ENCODE measurements at places on chromosomes 1 and 21.

- DNase-seq: no peak
Measured at GRCh38 chr1:106022312-106022902, 1034.1 kb upstream of the PRMT6 start.

- DNase-seq: peak; percentile 62
Measured at GRCh38 chr1:160070243-160071163, 543 bp upstream of the KCNJ10 start.

DNA sequence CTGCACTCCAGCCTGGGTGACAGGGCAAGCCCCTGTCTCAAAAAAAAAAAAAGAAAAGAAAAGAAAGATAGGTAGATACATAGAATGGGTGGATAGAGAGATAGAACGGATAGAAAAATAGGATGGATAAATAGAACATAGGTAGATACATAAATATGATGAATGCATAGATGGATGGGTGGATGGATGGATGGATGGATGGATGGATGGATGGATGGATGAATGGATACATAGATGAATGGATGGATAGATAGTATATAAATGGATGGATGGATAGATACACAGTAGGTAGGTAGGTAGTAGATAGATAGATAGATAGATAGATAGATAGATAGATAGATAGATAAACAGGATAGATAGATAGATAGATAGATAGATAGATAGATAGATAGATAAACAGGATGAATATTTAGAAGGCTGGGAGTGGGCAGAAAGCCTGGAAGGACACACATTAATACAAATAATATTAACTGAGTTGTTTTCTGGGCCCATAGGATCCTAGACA lies 87.0 kb downstream of the PDE9A start:
- no peak for DNase-seq

DNA sequence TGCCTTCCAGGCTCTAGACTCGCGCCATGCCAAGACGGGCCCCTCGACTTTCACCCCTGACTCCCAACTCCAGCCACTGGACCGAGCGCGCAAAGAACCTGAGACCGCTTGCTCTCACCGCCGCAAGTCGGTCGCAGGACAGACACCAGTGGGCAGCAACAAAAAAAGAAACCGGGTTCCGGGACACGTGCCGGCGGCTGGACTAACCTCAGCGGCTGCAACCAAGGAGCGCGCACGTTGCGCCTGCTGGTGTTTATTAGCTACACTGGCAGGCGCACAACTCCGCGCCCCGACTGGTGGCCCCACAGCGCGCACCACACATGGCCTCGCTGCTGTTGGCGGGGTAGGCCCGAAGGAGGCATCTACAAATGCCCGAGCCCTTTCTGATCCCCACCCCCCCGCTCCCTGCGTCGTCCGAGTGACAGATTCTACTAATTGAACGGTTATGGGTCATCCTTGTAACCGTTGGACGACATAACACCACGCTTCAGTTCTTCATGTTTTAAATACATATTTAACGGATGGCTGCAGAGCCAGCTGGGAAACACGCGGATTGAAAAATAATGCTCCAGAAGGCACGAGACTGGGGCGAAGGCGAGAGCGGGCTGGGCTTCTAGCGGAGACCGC lies 2.0 kb upstream of the OLIG2 start:
- DNase-seq: no peak

Measured in stimulated activated CD8-positive, alpha-beta memory T cell treated with anti-CD3 and anti-CD28 coated beads, Interleukin-12 subunit alpha, Interleukin-12 subunit beta, amount 100 ng/mL, for 1 hour (primary cell).